ENCODE measurements at places on chromosomes 4 and X.

DNA sequence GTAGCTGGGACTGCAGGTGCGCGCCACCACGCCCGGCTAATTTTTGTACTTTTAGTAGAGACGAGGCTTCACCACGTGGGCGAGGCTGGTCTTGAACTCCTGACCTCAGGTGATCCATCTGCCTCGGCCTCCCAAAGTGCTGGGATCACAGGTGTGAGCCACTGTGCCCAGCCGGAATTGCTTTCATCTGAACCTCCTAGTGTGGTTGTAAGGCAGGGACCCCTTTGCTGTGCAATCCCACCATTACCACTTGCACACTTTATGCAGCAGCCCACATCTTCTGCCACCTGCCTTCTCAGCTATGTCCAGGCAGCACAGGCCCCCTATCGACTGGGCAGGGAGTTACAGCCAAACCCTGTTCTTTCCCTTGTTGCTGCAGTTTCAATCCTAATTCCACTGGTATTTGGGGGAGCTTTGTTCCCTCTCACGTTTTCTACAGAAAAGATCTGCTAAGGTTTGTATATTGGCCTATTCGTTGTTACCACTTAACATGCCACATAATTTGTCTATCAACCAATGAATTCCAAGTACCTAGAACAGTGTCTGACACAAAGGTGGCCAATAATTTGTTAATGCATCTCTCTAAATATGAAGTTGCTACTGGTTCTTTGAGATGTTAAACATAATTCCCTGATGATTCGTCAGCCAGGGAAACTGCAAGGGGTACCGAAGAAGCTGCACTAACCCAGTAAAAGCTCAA lies 6.5 kb downstream of the RPL39 start:
- DNase-seq, result peak; percentile 81

DNA sequence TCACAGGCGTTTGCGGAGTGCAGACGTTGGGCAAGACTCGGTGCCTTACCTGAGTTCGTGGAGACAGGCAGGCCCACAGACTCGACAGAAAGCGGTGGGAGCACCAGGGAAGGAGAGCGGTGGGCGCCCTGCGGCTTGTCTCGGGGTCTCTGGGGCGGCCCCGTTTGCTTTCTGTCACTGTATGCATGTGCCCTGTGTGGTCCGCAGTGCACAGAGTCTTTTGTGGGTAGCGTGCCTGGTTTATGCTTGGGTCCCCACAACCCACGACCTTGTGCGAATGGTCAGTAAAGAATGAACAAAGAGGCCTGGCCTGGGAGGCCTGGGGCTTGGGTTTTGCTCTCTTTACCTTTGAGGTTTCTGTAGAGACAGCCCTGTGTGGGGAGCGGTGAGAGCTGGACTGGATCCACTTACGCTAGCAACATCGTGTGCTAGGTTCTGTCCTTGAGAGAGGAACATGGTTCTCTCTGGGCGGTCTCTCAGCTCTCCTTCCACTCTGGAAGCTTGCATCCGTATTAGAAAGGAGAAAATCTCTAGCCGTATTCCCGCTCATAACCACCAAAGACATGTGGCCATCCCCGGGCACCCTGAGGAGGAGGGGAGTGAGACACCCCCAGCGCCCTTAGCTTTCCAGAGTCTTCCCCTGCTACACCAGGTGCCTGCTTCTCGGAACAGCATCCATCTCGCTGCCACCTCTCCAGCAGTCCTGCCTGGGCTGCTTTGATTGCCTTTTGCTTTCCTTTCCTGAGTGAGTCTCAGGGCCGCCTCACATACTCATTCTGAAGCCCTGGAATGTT lies 1.2 kb downstream of the TADA2B start:
- DNase-seq, result no peak

- DNase-seq, result peak; percentile 75
Measured at GRCh38 chrX:13377550-13377934, 57.7 kb upstream of the ATXN3L start.

- DNase-seq, result no peak
Measured at GRCh38 chr4:120835342-120835741, 87.2 kb downstream of the PRDM5 start.

DNA sequence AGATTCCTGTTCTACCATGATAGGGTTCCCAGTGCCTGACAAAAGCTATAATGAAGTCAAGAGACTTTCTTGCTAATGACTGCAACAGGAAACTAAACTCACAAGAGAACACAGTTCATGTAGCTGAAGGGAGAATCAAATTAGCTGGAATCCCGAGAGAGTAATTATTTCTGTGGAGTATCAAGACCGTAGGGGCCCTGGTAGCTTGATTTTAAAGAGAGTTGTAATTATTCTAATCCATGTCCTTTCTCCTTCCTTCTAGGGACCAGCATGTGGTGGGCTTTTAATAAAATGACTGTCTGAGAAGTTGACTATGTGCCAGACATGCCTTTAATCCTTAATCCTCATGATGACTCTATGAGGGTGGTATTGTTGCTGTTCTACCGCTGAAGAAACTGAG lies 1.7 kb upstream of the TRPC5OS start:
- DNase-seq, result no peak

- DNase-seq, result no peak
Measured at GRCh38 chr4:186823989-186824388, 100.3 kb upstream of the FAT1 start.

- DNase-seq, result peak; percentile 33
Measured at GRCh38 chrX:106898462-106898861, 4.7 kb downstream of the RIPPLY1 start.

GRCh38 chr4:42412251-42412650 lies 15.0 kb downstream of the SHISA3 start:
- DNase-seq, result no peak

GRCh38 chr4:73589887-73590801 lies 30.1 kb downstream of the RASSF6 start:
- no peak for DNase-seq

- peak; percentile 73 for DNase-seq
Measured at GRCh38 chrX:74015379-74016019, 288.5 kb upstream of the ZCCHC13 start.

DNA sequence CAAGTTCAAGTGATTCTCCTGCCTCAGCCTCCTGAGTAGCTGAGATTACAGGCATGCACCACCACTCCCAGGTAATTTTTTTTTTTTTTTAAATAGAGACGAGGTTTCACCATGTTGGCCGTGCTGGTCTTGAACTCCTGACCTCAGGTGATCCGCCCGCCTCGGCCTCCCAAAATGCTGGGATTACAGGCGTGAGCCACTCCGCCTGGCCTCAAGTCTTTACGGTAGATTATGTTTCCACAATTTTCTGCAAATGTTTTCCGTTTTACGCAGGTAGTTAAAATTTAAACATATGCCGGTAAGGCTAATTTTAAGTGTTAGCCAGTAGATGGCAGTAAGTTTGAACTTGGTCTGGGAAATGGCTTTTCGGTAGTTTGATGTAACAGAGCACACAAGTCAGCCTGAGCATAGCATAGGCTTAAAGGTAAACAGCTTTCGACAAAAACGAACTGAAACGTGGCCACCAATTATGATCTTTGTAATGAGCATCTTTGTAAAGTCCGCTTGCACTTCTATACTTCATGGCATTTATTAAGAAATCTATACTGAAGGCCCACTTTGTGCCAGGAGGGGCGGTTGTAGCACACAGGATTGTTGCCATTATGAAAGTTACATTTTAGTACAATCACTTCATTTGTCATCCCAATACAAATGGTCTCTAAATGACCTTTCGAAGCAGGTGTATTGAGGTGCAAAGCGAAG lies 31.1 kb downstream of the CCKAR start:
- peak; percentile 16 for DNase-seq

GRCh38 chr4:53914313-53915016 lies 149.9 kb downstream of the CHIC2 start:
- no peak for DNase-seq

DNA sequence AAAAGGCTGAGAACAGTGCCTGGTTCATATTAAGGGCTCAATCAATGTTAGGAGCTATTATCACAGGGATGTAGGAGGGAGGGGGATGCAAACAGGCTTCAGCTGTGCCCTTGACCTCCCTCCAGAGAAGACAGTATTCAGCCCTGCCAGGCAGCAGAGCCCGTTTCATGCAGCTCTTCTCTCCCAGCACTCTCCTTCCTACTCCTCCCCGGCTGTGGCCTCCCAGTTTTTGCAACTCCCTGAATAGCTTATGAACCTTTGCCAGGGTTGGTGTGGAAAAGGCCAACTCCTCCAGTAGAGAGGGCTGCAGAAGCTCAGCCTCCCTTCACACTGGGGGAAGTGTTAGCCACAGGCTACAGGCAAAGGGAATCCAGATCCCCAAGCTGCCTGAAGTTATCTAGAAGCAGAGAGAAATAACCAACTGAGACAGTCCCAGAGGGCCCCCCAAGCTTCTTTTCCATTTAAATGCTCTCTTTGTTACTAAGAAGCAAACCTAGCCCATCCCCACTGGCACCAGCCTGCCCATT lies 31.7 kb upstream of the APLN start:
- peak; percentile 21 for DNase-seq

DNA sequence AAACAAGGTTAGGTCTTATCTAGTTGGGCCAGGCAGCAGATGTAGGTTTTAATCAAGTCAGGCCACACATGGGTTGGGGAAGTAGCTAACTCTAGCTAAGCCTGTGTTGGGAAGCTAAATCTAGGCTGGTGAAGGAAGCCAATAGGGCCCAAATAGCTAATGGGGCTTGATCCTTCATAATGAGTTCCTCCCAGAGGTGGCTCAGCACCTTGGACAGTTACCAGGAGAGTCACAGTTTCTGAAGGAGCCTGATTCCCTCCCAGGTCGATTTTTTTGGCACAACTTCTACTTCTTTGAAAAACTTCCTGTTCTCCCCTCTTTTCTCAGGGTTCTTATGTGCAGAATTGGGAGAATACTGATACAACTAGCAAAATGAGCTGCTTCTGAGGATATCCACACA lies 242.5 kb upstream of the PRPS2 start:
- DNase-seq, result peak; percentile 19

GRCh38 chr4:5446595-5447226 lies 261.6 kb downstream of the EVC2 start:
- DNase-seq, result no peak

GRCh38 chr4:32226204-32226603 lies 1506.0 kb downstream of the PCDH7 start:
- no peak for DNase-seq

DNA sequence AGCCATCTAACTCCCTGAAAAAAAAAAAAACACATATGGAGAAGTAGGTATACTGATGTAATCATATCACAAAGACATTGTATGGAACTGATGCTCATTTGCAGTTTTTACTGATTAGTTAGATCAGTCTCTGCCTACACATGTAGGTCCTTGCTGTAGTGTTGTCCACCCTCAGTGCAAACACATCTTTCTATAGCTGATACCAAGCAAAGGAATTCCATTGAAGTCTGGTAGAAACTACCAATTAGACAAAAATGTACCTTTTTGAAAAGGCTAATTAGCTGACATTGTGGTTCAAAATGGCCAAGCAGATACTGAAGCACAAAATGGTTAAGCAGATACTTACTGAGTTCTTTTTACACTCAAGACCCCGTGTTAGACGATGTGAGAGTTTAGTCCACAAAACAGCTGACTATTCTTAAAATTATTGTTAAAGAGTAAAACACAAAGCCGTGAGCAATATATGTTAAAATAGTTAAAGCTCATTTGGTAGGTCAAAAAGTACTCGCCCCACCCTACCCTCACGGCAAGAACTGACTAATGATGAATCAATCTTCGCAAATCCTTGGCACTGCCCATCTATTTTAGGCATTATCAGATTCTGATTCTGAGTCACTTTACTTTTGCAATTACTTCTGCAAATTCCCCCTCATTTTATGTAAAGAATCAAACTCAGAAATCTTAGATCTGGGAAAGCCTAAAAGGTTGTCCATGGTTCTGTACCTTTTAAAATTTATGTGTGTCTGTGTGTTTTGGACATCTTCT lies 40.4 kb downstream of the COL4A6 start:
- no peak for DNase-seq

GRCh38 chr4:13920111-13920875 lies 292.8 kb upstream of the BOD1L1 start:
- no peak for DNase-seq

- DNase-seq, result no peak
Measured at GRCh38 chr4:41423117-41423516, 114.8 kb upstream of the LIMCH1 start.

DNA sequence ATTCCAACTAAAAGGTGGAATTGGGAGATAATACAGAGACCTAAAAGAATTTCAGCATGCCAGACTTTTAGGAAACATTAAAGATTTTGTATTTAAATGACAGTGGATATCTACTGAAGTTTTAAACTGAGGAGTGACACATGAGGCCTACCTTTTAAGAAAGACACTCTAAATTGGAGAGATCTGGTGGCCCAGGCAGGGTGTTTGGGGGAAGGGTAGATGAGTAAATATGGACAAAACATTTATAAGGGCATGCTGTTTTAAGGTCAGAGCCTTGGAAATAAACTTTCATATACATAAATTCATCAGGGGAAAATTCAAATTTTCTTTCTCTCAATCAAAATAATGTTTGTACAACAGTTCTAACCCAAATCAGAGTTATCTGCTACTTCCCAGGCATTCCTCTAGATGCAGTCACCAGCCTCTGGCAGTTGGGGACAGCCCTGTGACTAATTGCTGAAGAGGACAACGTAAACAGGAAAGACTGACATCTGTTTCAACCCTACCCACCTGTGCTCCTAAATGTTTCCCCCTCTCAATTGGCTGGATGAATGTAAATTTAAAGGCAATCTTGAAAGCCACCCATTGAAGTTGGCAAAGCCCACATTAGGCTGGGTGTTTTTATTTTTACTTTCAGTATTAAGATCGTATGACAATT lies 1646.9 kb upstream of the ADGRL3 start:
- no peak for DNase-seq

- no peak for DNase-seq
Measured at GRCh38 chr4:92789741-92790140, 486.0 kb downstream of the GRID2 start.

DNA sequence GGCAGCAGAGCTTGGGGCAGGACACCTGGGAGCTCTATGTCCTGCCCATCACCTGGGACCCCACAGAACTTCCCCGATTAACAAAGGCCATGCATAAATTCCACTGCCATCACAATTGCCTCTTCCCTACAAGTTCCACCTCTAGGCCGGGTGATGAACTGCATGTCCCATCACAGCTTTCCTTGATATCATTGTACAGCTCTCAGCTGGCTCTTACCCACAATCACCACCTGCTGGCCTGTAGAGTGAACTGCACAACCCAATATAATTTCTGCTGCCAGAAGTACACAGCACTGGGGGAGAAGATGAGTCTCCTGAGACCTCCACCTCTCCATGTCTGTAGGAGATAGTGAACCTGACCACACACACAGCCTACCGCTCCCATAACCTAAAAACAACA lies 285.0 kb upstream of the AADAT start:
- DNase-seq, result peak; percentile 47

DNA sequence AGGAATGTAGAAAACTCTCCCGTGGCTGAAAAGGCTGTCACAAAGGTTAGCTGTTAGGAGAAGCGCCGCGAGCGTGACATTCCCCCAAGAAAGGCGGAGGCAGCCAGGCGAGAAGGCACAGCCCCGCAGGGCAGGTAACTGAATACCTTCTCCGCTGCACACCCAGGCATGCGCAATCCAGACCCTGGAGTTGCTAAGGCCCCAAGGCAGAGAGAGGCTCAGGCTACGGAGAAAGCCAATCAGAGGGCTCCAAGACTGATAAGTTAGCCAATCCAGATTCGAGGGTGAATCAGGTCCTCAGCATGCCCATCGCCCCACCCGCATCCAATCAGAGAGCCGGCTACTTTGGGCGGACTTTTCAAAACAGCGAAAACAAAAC lies 485 bp upstream of the CCNG2 start:
- peak; percentile 99 for DNase-seq
